ENCODE measurements at places on chromosomes 5 and 9.

DNA sequence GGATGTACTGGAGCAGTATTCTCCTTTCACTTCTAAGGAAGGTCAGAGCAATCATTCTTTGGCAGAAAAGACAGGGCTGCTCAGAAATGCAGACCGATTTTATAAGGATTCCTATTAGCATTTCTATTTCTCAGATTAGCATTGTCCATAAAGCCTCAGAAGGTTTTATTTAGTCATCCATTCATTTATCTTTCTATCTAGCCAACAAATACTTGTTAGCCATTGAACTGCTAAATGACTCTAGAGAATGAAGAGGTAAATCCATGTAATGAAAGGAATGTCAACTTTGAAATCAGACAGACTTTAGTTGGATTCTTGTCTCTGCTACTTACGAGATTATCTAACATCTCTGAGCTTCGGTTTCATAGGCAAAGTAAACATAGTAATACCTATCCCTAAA, 165.2 kb downstream of the SLC25A46 start:
- no peak for DNase-seq

GRCh38 chr9:37531699-37532098, 44.5 kb downstream of the FBXO10 start:
- no peak for DNase-seq

GRCh38 chr5:137141779-137142178, 357.3 kb downstream of the SPOCK1 start:
- no peak for DNase-seq

GRCh38 chr5:121949885-121950284, 11.9 kb upstream of the SRFBP1 start:
- no peak for DNase-seq

DNA sequence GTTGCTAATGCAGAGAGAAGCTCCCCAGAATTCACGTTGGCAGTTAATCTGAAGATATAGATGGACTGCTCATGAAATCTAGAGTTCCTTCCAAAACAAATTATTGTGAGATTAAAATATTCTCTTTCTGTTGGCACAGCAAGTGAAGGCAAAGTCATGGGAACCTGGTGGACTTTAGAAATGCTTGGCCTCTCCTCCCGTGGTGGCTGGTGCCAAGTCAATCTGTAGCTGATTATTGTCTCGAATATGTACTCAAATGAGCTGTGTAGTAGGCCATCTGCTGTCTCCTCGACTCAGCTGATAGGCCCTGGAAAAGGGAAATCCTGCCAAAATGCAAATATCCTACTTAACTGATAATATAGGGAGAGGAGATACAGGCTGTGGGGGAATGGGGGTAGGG, 69.3 kb downstream of the DAPK1 start:
- no peak for DNase-seq

- no peak for DNase-seq
Measured at GRCh38 chr9:112050544-112051475, 124.3 kb downstream of the SUSD1 start.

DNA sequence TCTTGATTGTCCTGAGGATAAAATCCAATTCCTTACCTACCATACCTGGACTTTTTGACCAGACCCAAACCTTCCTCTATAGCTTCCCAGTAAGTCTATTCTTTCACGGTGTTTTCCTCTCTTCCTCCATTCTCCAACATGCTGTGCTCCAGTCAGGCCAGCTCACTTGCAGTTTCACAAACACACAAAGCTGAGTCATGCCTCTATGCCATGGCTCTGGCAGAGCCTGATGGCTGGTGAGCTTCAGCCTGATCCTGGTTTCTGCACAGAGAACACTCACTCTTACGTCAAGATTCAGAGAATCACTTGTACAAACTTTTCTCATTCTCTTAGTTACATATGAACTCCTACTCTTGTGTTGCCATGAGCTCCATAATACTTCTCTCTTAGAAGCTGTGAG, 27.7 kb upstream of the PAX5 start:
- no peak for DNase-seq

- no peak for DNase-seq
Measured at GRCh38 chr5:108271127-108271526, 110.8 kb downstream of the FBXL17 start.

GRCh38 chr5:128228008-128228407, 144.4 kb downstream of the SLC12A2 start:
- DNase-seq: no peak

DNA sequence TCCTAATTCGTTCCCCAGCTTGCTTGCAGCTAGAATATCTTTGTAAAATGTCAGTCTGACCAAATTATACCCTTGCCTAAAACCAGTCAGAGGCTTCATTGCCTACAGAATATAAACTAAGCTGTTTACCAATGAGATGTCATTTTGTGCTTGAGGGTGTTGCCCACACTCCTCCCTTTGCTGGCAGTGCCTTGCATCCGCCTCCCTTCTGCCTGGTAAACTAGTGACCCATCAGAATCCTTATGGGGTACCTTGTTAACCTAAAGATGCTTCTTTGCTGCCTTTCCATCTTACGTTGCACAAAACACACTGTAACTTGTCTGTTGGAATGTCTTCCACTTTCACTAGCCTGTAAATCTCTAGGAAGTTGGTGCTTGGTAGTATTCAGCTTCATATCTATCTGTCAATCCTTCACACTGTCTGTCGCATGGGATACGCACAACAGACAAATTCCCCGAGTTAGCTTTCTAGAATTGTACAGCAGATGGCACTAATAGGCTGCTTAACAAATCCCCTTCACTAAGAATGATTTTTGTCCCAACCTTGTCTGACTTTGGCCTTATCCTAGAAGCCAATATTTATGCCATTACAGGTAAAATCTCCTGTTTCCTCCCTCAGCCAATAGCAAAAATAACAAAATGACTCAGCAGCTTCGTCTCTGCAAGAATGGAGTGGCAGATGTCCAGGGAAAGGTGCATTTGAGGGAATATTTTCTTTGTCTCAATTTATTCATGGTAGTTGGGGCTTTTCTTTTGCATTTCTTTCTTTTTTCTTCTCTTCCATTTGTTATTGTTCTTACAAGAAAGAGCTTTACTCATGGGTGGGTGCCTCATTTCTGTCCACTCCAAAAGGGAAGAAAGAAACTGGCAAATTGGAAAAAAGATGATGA, 3.0 kb downstream of the NUDT2 start:
- DNase-seq: no peak

DNA sequence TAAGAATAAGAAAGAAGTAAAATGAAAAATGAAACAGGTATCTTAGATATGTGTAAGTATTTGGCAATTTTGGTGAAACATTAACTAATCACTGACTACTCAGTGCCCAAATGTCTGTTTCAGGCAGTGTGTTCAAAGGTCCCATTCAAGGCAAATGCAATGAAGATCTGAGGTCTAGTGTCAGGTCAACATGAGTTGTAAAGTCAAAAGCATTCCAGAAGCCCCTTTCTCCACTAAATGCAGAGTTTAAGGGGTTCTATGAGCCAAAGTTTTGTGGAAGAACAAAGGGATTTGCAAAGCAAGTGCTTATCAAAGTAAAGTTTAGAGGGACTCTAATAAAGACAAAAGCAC, 71.0 kb upstream of the GPBP1 start:
- no peak for DNase-seq

DNA sequence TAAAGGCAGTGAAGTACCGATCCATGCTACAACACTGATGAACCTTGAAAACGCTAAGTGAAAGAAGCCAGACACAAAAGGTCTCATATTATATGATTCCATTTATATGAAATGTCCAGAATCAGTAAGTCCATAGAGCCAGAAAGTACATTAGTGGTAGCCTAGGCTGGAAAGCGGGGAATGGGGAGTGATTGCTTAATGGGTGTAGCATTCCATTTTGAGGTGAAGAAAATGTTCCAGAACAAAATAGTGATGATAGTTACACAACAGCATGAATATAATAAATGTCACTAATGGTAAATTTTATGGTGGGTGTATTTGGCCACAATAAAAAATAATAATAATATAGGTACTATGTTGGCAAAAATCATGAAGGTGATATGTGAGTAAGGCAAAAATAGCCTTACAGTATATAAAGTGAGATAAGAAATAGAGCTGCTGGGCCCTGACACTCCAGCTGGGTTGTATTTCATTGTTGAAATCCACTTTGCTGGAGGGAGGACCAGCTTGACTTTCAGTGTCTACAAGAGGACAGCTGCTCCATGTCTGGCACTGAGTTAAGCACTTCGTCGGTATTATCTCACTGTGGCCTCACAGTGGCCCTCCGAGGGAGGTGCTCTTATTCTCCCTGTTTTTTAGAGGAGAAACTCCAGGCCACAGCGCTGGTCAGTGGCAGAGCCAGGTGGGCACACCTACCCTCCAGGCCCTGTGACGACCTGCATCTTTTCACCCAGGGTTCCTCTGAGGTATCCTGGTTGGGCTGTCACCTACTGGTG, 22.4 kb upstream of the ANGPTL2 start:
- DNase-seq: peak; percentile 77

GRCh38 chr9:134320126-134320867, 6.0 kb upstream of the RXRA start:
- peak; percentile 49 for DNase-seq
